ENCODE measurements at places on chromosomes 12 and 14.

DNA sequence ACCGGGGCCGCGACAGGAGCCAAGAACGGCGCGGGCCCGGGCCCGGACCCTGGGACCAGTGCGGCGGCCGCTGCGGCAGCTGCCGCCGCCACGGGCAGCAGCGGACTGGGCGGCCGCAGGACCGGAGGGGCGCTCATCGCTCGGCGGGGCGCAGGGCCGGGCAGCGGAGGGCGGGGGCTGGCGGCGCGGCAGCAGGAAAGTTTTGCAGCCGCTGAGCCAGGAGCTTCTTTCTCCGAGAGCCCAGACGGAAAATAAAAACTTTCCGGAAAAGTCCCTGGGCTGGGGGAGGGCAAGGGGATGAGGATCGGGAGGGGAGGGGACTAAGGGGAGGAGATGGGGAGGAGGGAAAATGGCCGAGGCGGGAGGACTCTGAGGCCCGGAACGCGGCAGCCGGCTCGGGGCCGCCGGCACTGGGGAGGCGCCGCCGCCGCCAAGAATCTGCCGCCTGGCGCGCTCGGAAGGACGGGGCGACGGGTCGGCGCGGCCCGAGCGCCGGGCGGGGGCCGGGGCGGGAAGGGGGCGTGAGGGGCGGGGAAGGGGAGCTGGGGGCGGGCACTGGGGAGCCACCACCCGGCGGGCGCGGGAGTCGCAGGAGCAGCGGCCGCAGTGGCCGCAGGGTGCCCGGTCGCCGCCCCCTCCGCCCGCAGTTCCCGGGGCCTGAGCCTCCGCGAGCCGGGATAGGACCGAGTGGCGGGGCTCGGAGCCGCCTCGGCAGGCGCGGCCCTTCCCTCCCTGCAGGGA, at the start of gene PRKD1:
TSS of gene PRKD1 (minus strand) at position 472 of the 741 bp plus-strand sequence.
- DNase-seq: peak; percentile 73

GRCh38 chr12:6478416-6478815, 7.9 kb upstream of the VAMP1 start:
- DNase-seq: no peak

DNA sequence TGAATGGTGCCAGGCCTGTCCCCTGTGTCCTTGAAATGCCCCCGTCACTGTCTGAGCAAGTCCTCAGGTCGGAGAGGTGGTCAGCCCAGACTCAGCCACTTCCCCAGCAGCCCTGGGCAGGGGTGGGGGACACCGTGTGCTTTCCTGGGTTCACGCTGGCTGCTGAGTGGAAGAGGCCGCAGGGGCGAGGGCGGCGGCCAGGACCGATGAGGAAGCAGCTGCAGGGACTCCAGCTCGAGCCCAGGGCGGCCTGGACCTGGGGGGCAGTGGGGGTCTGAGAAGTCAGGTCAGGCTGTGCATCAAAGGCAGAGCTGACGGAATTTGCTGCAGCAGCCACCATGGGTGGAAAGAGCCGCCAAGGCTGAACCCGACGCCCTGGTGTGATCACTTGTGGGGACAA, 28.4 kb downstream of the NOC4L start:
- DNase-seq: no peak

- DNase-seq: no peak
Observed at GRCh38 chr12:99004799-99005466, 359.8 kb downstream of the APAF1 start.

GRCh38 chr12:93109551-93110203, 180.6 kb upstream of the EEA1 start:
- no peak for DNase-seq

DNA sequence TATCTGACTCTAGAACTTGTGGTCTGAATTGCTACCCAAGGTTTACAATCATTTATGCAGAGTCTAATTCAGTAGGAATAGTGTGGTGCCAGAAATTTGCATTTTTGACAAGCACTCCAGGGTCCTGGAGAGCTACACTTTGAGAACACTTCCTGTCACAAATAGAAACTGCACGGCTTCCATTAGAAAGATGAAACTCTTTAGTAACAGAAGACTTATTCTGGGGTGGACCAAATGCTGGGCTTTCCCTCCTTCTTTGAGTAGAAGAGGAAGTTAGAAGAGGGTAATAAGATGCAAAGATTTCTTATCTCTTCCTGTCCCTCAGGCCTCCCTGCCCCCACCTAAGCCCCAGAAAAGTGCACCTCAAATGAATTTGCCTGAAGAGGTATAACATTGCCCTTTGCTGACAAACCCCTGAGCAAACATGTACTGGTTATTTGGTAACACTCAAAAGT, 28.4 kb downstream of the DGLUCY start:
- DNase-seq: no peak

DNA sequence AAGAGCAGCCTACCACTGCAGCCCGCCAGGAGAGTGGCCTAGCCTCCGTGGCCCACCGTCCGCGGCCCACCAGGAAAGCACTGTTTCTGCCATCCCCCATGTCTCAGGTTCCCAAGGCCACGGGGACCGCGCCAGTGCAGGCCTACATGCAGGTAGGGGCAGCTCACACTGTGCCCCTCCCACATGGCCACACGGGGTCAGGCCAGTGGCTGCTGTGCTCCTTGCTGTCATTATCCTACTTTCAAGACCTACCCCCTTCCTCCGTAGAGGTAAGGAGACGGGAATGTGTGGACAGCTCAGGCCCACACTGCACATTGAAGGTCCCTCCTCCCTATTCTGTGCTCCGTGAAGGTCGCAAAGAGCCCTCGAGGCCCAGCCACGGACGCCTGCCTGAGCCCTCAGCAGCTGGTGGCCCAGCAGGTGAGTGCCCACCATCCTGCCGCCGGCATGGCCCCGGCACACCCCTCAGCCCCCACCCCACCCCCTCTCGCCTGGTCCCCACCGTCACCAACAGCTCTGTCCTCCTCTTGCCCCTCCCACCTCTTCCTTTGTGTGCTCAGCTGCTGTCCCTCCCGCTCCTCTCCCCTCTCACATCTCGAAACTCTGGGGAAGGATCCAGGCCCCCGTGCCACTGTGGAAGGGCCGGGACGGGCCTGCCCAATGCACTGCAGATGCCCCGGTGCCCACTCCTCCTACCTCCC, 10.0 kb downstream of the DDX51 start:
- peak; percentile 45 for DNase-seq

- DNase-seq: no peak
Observed at GRCh38 chr12:9935026-9935425, 2.9 kb upstream of the CLEC2A start.

DNA sequence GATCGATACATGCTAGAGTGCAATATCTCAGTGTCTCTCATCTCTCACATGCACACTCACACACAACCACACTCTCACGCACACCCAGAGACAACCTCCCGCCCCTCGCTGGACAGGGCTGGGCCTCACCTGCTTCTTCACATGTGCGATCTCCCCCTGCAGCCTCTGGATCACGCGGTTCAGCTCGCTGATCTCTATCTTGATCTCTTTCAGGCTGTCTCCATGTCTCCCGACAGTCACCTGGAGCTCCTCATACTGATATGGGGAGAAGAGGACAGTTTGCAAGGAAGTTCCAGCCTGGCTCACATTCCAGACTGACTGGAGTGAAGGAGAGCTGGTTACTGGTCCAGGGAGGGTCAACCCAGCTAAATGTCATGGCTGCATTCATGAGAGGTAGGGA, 4.4 kb downstream of the KRT2 start:
- no peak for DNase-seq

GRCh38 chr12:25924491-25925001, 33.9 kb upstream of the RASSF8 start:
- DNase-seq: no peak

DNA sequence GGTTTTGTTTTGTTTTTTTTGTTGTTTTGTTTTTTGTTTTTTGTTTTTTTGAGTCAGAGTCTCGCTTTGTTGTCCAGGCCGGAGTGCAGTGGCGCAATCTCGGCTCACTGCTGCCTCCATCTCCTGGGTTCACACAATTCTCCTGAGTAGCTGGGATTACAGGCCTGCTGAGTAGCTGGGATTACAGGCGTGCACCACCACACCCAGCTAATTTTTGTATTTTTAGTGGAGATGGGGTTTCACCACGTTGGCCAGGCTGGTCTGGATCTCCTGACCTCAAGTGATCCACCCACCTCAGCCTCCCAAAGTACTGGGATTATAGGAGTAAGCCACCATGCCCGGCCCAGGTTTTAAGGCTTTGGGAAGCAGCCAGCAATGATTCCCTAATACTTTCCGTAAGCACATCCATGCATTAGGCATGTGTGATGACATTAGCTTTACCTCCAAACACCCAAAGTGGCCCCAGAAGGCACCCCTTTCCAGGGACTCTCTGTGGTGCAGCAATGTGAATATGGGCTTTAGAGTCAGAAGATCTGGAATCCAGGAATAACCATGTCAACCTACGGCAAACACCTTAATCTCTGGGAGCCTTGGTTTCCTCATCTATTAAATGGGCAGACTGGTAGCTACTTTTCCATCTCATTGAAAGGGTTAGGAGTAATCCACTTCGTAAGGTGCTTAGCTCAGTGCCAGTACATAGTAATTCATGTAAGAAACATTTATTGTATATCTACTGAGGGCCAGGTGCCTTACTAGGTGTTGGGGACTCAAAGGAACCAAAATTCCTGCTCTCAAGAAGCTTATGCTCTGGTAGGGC, 152.9 kb downstream of the ZFP36L1 start:
- no peak for DNase-seq

GRCh38 chr12:27176765-27177164, 67.3 kb upstream of the STK38L start:
- DNase-seq: no peak
